ENCODE measurements at places on chromosomes 1 and 21. TPM values are rescaled to one million over a fixed set of nuclear protein-coding genes. Genes with fewer than 3 reads are reported as not detected.

GRCh38 chr1:178055093-178055492 is 38.8 kb upstream of the RASAL2 start:
- H3K36me3 ChIP-seq = no peaks in the 10 kb centered on the region
- no peak for DNase-seq
- no peak overlapping the region for H3K4me3 ChIP-seq
- peaks cover 70% of the 10 kb centered on the region for H3K4me1 ChIP-seq

Gene KCNJ15
- 8.9 TPM for total RNA-seq

DNA sequence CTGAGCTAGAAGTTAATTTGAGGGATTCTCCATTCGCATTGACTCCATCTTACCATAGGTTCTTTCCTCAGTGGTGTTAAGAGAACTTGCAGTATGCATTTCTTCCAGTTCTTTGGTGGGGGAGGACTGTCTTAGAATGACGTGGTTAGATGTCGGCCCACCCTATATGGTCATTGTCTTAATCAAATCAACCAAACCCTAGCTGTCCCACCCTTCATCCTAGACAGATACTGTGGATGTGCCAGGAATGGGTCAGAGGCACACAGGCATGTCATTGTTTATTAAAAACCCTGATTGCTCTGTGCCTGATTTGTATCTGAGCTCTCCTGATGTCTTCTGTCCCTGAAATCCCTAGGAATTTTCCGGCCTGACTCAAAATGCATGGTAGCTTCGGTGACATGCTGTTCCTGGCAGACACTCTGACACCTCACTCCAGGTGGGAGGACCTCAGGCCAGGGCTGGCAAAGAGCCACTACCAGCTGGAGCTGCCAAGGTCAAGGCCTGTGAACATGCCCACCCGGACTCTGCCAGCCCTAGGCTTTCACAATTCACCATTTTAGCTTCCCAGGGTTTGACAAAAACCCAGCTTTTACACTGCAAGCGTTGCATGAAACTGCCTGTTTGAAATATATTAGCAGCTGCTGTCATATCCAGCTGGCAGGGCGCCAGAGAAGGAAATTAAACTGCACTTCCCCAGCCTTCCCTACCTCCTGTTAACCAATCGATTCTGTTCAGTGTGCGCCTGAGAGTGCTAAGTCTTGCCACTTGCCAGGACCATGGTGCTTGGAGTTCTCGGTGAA is 134.0 kb downstream of the FAM78B start:
- no peaks in the 10 kb centered on the region for H3K27me3 ChIP-seq
- H3K27ac ChIP-seq = no peak overlapping the region
- no peak overlapping the region for H3K4me3 ChIP-seq
- no peak for DNase-seq
- H3K36me3 ChIP-seq = no peaks in the 10 kb centered on the region
- H3K4me1 ChIP-seq = peaks cover 2% of the 10 kb centered on the region

Gene PBXIP1
- total RNA-seq = 106 TPM

DNA sequence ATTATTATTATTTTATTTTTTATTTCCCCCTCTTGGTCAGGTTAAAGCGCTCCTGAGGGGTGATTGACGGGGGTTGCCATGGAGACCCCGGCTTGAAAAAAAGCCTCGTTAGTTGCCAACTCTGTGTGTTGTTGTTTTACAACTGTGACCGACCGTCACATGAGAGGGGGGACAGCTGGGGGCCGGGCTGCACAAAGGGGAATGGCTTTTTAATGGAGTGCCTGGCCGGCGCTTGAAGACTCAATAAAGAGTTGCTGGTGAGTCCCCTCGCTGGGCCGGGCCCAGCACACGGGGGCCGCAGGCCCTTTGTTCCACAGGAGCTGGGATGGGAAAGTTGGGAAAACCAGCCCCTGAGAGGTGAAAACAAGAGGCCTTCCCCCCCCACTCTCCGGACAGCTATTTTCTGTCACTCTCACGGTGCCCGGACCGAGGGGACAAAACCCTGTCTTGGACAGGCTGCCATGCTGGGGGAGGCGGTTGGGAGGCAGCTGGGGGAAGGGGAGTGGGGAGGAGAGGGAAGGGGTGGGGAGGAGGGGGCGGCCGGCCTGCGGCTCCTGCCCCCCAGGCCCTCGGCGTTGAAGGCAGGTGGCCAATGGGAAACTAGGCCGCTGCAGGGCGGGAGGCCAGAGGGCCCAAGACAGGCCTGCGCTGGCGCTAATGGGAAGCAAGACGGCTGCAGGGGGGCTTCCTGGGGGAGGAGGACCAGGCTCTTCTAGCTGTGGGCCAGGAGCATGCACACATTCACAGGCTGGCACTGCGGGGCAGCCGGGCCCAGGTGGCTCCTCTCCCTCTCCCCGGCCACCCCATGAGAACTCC is 67.6 kb downstream of the CASZ1 start:
- no peak overlapping the region for H3K27ac ChIP-seq
- H3K4me3 ChIP-seq = no peak overlapping the region
- no peaks in the 10 kb centered on the region for H3K36me3 ChIP-seq
- no peak for DNase-seq

DNA sequence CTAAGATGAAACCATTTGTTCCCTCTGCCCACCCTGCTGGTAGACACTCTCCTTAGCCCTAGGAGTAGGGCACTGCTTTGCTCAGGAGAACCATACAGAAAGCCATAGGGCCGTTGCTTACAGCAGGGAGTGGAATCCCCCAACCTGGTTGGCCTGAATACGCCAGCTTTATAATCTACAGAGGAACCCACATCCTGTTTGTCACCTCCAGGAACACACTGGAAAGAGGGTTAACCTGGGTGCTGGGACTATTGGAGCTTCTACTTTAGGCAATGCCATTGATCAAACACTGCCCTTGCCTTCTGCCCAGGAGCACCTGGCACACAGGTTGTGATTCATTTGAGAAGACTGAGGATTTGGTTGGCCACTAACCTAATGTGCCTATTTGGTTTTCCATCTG is 124.8 kb downstream of the TNR start:
- no peak for DNase-seq
- H3K36me3 ChIP-seq = no peaks in the 10 kb centered on the region
- H3K4me3 ChIP-seq = no peak overlapping the region

GRCh38 chr1:155514582-155515187 is 47.9 kb downstream of the ASH1L start:
- peaks cover 51% of the 10 kb centered on the region for H3K4me1 ChIP-seq
- no peak overlapping the region for H3K27ac ChIP-seq

- no peaks in the 10 kb centered on the region for H3K4me1 ChIP-seq
- H3K27me3 ChIP-seq = no peaks in the 10 kb centered on the region
- no peaks in the 10 kb centered on the region for H3K36me3 ChIP-seq
- H3K4me3 ChIP-seq = no peak overlapping the region
- H3K27ac ChIP-seq = no peak overlapping the region
These were observed 615.4 kb downstream of the KIF26B start for GRCh38 chr1:245770156-245770555.

Measured in spleen (tissue), 13 donors.